ENCODE measurements at places on chromosomes 5 and 9.

DNA sequence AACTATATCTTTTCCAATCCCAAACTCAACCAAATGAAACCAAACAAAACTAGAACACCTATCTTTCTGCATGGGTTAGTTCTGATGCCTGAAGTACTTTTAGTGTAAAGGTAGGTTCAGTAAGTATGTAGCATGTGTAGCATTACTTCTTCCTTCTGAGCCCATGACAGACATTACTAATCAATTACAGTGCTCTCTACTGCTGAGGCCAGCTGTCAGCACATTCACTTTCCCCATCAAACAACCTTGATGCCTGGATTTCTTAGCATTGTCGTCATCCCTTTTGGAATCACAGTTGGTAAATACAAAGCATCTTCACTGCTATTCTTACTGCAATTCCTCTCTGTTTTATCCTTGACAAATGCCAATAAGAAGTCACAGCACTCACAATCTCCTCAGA lies 103.2 kb downstream of the PTTG1 start:
- no peak for DNase-seq

- DNase-seq: no peak
These were observed 290.4 kb upstream of the TUT7 start for GRCh38 chr9:86644675-86645034.

DNA sequence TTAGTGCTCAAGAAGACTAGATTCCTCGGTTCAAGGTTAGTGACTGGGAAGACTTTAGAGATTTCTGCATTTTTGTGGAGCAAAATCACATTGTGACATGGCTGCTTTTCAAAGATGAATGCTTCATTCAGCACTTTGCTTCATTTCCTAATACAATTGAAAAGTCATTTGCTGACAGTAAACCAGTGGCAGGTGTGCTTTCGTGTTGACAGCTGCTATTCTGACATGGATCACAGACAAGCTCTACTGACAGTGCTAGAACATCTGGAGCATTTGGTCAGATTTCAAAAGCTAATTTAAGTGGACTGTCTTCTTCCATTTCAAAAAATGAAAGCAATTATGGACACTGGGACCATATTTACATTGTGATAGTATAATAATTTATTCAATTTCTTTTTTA lies 1060.1 kb downstream of the PTPRD start:
- DNase-seq: no peak

DNA sequence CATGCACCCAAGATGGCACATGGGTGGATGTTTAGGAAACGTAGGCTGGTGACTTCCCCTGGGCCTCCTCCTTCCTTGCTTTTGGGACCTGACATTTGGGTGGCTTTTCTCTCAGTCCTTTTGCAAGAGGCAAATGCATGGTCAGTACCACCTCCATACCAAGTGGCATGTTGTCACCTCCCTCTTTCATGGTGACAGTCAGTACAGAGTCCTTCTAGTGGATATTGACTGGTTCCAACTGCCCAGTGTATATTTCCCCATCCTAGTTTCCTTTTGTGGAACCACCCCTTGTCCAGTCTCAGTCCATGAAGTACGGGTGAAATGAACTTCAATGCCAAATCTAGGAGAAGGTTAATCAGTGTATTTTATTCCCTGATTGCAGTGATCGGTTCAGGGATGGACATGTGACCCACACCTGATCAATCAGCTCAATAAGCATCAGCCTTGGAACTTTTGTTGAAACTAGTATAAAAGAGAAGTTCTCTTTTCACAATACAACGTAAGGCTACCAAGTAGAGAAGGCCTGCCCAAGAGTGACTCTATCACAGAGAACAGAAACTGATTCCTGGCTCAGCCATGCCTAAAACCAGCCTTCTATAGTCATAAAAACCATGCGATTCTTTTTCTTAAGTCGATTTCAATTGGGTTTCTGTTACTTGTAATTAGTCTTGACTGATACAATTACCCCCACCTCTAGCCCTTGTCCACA lies 143.4 kb upstream of the KLF9 start:
- no peak for DNase-seq

DNA sequence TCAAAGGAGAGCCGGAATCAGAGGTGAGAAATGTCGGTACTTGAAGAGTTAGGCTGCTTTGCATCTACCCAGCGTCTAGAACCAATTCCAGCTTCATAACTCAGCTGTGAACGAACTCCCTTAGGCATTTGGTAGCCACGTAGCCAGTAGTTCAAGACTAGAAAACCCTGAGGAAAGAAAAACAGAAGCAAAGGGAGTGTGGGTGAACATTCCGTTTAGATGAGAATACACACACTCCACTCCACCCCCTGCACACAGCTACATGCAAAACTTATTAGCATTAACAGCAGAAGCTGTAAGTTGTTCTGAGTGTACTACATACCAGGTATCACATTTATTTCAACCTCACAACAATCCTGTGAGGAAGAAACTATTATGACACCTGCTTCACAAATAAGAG lies 78.3 kb downstream of the SMIM23 start:
- DNase-seq: no peak

DNA sequence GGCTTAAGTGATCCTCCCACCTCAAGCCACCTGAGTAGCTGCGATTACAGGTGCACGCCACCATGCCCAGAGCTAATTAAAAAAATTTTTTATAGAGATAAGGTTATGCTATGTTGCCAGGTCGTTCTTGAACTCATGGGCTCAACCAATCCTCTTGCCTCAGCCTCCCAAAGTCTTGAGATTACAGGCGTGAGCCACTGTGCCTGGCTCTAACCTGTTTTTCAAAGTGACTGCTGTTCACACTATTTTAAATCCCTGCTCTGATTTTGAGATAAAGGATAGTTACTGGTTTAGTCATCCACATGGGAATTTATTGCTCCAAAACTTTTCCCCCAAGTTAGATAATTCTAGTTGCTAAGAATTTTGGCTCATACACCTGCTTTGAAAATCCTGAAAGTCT lies 48.2 kb upstream of the MTMR12 start:
- no peak for DNase-seq

GRCh38 chr9:92008041-92008440 lies 58.0 kb upstream of the ROR2 start:
- DNase-seq: no peak

GRCh38 chr5:123046222-123046621 lies 9.7 kb upstream of the PPIC start:
- DNase-seq: no peak
